ENCODE measurements at places on chromosomes 1 and 21.
A peak's percentile ranks its signal among the peaks of the same experiment; 100 is the strongest.

- no peak for DNase-seq
Observed at GRCh38 chr1:212040629-212041412, 5.3 kb downstream of the DTL start.

DNA sequence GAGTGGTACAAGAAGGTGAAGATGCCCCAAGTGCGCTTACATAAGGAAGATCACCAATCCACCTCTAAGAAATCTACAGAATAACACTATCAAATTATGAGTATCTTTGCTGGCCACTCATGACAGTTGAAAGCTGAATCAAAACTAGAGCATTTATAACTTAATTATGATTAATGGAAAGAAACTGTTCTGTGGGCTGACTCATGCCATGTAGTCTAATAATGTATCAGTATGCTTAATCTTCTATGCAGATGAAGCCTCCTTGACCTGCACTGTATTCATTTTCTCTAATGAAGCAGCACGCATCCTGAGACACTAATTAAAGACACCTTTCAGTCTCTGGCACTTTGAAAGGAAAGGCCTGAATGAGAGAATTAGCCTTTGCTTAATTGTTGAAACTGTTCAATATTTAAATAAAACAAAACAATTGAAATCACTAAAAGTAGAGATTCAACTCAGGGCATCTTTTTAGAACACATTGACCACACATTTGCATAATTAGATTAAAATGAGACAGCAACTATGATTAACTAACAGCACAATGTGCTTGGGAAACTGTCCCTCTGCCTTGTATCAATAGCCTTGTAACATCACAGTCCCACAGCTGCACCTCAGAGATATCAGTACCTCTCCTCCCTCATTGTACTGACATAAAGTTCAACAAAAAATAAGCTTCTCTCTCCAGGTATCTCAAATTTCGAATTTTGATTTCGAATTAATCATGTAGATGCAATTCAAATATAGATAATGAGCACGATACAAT lies 105.6 kb downstream of the NTPCR start:
- no peak for DNase-seq

- no peak for DNase-seq
Observed at GRCh38 chr21:27569091-27569490, 602.2 kb upstream of the ADAMTS5 start.

- DNase-seq: no peak
Observed at GRCh38 chr1:246949956-246950355, 18.2 kb upstream of the AHCTF1 start.

DNA sequence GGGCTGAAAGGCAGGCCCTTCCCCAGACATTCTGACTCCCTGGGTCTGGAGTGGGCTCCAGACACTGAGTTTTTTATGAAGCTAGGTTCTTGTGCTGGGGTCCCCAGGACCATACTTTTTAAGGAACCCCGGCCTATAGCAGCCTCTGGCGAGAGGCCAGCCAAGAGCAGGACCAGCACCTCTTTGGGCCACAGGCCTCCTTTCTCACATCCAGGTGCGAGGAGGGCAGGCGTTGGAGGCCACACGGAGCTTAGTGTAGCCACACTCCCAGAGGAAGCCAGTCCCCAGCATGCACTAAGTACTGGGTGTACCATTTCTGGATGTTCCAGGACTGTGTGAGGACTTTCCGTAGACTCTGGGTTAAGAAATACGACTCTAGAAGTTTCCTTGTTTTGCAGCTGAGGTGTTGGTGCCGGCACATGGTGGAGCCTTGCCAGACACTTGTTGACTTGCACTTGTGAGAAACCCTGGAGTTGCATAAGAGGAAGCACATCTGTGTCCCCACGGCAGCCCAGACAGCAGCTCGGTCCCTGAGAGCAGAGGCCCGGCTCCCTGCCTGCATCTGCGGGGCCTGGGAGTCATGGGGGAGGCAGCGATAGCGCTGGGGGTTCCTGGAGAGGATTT lies 122.2 kb upstream of the VAMP3 start:
- peak; percentile 60 for DNase-seq

GRCh38 chr1:60742339-60742738 lies 340.0 kb upstream of the NFIA start:
- DNase-seq: no peak

DNA sequence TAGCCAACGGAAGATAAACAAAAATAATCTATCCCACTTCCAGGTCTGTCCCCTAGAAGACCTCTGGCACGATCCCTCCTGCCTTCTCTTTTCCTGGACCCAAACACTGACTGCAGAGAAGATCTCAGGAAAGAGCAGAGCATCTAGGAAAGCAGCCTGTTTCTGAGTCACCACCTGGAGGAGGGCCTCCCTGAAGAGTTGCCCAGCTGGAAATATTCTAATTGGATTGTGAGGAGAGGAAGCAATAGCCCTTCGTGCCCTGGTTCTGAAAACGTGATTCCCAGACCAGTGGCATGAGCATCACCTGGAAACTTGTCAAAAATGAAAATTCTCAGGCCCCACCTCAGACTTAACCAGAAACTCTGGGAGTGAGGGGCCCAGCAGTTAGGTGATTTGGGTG lies 411.1 kb downstream of the SETD4 start:
- DNase-seq: peak; percentile 7

DNA sequence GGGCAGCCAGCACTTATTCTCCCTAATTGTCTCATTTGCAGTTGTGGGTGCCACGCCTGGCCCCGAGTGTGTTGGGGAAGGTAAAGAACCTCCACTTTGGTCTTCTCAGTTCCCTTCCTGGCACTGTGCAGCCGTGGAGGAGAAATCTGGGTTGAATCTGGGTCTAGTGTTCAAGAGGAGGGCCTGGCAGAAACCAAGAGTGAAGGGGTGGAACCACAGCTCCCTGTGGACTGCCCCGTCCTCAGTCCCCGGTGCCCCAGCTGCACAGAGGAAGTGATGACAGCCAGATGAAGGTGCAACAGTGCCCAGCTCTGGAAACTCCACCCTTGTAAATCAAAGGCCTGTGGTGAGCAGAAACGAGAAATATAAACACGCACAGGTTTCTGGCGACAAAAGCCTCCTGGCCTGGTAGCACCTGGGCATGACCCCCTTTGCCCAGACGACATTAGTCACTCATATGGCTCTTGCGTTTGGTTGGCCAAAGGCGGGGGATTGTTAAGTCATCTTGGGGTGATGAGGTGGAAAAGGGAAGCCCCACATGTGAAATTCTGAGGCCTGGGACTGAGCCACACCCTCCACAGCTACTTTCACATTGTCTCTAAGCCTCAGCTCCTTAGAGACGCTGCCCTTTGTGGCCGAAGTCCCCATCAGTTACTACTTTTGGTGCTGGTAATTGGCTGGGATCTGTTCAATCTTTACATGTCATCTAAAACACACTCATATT lies 4.2 kb upstream of the ECE1 start:
- no peak for DNase-seq

GRCh38 chr1:180636138-180636537 lies 4.3 kb downstream of the XPR1 start:
- DNase-seq: no peak

DNA sequence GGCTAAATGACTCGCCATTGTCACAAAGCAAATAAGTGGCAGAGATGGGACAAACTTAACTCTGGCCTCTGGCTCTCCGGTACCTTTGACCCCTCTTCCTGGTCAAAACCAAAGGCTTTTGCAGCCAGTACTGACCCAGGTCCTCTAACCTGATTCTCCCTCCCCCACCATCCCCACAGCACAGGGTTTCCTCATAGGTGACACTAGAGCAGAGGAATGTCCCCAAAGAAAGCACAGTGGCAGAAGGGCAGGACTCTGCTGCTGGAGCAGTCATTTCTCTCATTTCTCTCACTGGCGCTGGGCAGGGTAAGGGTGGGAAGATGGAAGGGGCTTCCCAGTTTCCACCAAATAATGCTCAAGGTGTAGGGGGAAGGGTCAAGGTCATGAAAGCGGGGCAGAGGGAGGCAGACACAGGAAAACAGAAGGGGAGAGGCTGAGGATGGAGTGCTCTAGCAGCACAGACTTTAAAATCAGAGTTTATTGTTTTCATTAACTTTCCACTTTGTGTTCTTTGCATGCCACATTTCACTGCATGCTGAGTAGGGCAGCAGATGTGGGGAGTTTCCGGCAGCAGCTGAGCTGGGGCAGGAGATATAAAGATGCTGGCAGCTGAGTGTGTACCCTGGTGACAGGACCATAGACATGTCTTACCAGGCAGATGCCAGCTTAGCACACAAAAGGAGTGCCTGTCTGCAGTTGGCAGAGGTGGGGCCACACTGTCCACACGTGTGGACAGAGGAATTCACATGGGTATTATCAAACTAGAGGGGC lies 80.5 kb downstream of the FAM78B start:
- no peak for DNase-seq

DNA sequence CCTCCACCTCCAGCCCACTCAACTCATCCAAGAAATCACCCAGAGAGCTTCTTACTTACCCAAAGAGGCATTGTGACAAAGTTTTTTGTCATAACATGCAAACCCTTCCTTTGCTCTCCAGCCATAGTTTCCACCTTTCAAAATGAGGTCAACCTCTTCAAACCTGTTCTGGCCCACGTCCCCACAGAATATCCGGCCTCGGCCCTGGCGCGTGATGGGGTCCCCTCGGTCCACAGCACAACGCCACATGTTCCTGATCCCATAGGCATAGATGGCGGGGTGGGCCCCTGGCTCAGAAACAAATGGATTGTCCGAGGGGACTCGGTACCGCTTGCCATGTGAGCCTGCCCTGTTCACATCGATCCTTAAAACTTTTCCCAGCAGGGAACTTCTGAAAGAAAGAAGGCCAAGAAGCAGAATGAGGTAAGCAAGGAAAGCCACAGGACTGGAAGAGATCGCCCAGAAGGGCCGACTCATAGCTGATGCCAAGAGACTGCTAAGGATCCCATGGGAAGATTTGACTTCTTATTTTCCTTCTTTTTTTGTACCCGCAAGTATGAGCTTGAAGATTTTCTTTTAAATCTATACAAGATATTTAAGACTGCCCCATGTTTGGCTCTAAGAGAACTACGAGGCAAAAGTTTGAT lies 7.8 kb downstream of the HHIPL2 start:
- DNase-seq: no peak

GRCh38 chr1:30569384-30569783 lies 154.0 kb downstream of the MATN1 start:
- DNase-seq: no peak
